Effector memory CD8-positive, alpha-beta T cell (primary cell): ENCODE measurements at places on chromosomes 13 and 19.

DNA sequence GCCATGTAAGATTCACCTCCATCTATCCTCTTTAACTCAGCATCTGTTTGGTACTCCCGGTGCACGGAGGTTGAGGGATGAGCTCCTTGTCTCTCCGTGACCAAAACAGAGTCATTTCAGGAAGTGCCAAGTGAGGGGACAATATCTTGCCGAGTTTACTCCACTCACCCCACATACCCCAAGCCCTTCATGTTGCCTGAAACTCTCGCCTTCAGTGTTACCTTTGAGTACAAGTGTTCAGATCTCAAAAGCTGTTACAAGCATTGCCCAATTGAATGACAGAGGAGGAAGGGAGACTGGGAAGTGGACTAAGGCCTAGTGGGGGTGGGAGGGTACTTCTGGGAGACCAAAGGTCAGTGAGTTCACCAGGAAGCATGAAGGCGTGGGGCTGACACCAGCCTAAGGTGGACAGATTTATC is 6.0 kb upstream of the SIGLEC12 start:
- no peak for DNase-seq

- no peak for DNase-seq
Measured at GRCh38 chr19:52099497-52100138, 4.1 kb upstream of the ZNF841 start.

- peak; percentile 24 for DNase-seq
Measured at GRCh38 chr13:42992764-42993122, 702 bp upstream of the EPSTI1 start.

GRCh38 chr13:59978862-59979261 is 184.9 kb downstream of the DIAPH3 start:
- no peak for DNase-seq

DNA sequence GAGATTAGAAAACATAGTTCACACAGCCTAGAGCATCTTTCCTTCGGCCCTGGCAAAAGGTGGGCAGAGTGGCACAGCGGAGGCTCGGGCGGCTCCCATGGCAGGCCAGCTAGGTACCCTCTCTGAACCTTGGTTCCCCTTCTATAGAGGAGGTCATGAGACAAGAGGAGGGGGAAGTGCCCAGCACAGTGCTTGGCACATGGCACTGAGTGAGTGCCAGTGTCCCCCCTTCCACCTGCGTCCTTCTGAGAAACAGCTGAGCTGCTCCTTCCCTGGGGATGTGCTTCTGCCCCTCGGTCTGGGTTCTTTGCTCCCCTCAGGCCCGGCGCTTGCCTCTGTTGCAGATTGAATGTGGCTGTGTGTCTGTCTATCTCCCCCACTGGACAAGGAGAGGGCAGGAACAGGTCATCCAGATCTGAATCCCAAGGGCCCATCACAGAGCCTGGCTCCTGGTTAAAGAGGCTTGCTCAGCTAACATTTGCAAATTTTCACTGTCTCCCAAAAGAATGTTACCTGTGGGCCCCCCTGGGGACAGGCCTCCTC is 165.6 kb downstream of the USP12 start:
- no peak for DNase-seq

- no peak for DNase-seq
Measured at GRCh38 chr19:47511128-47511517, 3.7 kb downstream of the NAPA start.

DNA sequence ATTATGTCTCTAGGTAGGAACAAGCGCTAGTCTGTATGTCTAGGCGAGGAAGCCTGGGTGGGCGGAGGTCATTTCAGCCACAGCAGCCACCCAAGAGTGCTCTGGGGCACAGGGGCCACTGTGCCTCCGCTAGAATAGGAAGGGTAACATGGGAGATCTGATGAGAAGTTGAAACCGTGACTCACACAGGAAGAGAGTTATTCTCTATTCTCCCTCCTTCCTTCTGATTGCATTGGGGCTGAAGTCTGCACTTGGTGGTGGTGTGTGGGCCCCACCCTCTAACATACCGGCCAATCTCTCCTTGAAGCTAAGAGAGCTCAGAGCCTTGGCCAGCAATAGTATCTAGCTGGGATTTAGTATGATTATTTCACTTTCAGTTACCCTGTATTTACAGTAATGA is 20.3 kb upstream of the GGACT start:
- DNase-seq = no peak

DNA sequence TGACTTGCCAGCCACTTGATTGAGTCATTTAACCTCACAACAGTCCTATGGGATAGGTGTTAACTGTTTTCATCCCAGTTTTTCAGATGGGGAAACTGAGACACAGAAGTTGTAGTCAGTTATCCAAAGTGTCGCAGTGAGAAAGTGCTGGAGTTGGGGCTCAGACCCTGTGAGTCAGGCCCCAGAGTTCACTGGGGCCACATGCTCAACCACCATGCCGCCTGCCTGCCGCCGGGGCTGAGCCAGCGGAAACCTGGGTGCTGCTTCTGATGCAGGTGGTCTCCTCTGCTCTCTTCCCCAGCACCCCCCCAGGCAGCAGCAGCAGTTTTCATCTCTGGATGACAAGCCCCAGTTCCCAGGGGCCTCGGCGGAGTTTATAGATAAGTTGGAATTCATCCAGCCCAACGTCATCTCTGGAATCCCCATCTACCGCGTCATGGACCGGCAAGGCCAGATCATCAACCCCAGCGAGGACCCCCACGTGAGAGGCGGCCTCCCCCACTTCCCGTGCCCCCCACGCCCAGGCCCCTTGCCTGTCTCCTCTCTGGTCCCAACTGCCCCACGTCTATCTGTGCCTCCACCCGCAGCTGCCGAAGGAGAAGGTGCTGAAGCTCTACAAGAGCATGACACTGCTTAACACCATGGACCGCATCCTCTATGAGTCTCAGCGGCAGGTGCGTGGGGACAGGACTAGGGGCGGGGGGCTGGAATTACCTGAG is 12.9 kb downstream of the BCKDHA start:
- no peak for DNase-seq

- DNase-seq = no peak
Measured at GRCh38 chr13:27276188-27276587, 5.6 kb downstream of the RASL11A start.

DNA sequence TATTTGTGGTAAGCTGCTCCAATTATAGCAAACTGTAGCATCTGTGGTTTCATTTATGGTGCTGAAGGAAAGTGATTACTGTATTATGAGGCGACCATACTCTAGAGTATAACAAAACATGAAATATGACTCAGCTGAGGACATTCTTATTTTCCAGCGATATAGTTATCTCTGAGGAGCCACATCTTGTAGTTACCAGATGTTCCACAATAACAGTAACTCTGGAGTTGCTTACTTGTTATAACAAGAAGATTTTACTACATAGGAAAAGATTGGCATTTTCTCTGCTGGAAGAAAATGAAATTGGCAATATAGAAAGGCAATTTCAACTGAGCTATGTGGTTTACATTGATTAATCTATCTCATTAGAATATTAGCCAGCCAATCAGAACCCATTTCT is 1634.2 kb downstream of the PCDH9 start:
- DNase-seq = no peak

DNA sequence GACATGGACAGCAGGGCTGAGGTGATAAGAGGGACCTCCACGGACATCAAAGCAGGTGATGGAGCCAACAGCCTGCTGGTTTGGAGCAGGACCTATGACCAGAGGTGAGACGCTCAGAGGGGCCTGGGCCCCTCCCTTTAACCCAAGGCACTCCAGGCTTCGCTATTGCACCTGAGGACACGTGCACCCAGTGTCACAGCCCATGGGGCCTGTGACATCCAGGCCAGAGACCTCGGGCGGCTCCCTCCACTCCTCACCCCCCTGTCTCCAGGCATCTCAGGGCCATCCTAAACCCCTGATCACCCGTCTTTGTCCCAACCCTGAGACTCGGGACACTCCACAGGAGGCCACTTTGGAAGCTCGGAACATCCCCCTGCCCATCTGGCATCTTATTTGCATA is 12.9 kb downstream of the ADGRE5 start:
- DNase-seq = no peak

GRCh38 chr19:14116918-14117578 is 514 bp downstream of the PRKACA start:
- peak; percentile 15 for DNase-seq
